Activated T-cell treated with anti-CD3 and anti-CD28 coated beads for 4 hours (primary cell): ENCODE measurements at places on chromosomes 12 and 14.

DNA sequence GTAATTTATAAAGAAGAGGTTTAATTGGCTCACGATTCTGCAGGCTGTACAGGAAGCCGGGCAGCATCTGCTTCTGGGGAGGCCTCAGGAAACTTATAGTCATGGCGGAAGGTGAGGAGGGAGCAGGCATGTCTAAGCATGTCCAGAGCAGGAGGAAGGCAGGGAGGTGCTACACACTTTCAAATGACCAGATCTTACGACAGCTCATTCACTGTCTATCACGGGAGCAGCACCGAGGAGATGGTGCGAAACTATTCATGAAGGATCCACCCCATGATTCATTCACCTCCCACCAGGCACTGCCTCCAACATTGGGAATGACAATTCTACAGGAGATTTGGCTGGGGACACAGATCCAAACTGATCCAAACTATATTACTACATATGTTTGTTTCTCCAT, 10.0 kb downstream of the SFSWAP start:
- DNase-seq = no peak

DNA sequence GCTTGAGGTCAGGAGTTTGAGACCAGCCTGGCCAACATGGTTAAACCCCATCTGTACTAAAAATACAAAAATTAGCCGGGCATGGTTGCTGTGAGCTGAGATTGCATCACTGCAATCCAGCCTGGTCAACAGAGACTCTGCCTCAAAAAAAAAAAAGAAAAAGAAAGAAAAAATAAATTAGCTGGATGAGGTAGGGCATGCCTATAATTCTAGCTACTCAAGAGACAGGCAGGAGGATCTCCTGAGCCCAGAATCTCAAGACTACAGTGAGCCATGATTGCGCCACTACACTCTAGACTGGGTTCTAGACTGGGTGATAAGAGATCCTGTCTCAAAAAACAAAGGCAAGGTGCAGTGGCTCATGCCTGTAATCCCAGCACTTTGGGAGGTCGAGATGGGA, 16.9 kb downstream of the PPP4R3A start:
- no peak for DNase-seq

DNA sequence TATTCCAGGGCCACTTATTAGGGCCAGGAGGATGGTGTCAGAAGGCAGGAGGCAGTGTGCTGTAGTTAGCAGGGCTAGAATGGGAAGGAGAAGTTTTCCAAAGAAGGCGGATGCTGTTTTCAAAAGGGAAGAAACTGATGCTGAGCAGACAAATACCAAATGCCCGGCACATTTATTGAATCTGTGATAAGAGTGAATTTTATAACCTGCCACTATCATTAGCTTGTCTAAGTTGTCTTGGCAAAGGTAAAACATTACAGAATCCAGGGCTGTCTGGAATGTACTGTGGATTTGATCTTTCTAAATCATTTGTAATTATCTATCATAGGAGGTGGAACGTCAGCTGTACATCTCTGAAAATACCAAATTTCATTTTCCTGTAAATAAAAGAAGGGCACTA, 40.8 kb downstream of the NDUFA12 start:
- DNase-seq = no peak

GRCh38 chr12:53208877-53209463, 1.9 kb upstream of the ITGB7 start:
- DNase-seq = no peak

DNA sequence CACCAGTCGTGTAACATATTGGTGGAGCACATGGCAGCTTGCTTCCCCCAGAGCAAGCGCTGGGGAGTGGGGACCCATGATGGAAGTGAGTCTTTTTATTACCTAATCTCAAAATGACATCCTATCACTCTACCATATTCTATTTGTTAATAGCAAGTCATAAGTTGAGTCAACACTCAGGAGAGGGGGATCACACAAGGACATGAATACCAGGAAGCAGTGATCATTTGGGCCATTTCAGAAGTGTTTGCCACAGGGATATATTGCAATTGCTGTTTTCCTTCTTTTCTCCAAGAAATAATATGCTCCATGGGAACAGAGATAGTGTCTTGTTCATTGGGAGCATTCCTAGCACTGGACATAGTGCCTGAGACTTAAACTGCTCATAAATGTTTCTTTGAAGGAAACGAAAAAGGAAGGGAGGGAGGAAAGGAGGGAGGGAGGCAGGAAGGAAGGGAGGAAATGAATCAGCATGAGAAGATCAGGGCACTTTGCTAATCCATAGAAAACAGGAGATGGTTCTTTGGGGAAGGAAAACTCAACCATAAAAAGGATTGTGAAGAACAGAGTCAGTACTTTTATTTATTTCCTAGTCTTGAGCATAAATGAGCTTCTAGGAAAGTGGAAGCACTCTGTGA, 39.2 kb upstream of the EEA1 start:
- DNase-seq = no peak

GRCh38 chr12:122721057-122721545, 4.5 kb upstream of the HCAR3 start:
- no peak for DNase-seq

GRCh38 chr14:50357124-50357523, 39.6 kb downstream of the CDKL1 start:
- DNase-seq = no peak

GRCh38 chr12:54974279-54974678, 10.3 kb downstream of the TESPA1 start:
- DNase-seq = no peak

DNA sequence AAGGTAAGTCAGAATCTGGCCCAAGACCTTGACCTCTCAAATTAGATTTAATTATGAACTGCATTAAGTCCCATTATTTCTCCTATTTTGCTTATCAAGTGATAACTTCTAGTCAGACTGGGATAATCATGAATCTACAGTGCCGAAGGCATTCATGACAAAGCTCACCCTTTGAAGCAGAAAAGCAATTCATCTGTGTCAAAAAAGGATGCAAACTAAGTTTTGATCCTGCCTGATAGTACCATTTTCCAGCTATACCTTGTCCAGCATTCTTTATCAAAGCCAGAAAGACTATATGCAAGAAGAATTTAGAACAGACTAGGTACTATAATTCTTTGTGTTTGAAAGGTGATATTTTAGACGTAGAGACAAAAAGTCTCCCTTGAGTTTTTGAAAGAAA, 268.1 kb downstream of the FBXL14 start:
- DNase-seq = no peak

DNA sequence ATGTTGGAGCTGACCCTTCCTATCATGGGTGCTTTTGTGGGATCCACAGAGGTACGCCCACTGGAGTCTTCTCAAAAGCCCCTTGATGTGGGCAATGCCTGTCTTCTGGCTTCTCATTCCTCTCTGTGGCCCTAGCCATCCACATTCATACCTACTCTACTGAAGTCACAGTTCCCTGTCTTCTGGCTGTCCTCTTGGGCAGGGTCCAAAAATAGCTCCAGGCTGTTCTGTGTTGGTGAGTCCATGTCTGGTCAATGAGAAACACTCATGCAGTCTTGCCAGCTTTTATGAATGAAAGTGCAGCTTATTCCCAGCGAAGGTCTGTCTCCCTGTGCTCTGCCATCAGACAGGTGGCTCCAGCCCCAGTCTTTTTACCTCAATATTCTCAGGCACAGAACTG, 135.9 kb upstream of the MDM1 start:
- DNase-seq = no peak

DNA sequence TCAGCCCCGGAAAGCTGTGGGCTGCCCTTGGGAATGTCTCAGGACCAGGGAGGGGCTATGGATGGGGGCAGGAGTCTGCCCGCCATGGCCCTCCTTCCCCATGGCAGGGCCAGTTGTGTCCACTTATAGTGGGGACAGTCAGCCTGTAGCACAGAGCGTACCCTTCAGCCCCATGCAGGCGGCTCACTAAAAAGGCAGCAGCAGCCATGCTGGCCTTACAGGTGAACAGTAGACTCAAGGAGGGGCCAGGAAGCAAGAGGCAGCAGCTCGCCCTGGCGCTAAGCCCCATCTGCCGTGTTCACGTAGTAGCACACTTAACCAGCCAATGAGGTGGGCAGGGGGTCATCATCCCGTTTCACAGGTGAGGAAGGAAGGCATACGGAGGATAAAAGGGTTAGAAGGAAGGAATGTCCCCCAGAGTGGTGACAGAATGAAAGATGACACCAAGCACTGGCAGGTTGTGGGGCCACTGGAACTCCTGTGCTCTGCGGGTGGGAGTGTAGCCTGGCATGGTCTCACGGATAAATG, 52.7 kb downstream of the FAM222A start:
- DNase-seq = no peak

DNA sequence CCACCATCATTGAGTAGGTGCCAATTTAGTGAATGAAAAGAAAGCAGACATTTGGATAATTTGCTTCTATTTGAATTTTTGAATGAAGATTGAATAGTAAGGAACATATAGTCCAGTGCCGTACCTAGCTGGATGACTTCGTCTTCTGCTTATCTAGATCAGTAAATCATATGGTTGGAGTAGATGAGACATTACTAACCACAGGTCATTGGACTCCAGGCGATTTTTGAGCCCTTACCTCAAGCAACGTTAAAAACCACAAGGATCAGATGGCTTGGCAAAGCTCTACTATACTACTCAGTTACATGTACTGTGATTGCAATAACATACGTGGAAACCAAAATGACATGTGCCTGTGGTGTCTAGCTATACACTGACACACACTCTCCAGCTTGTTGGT, 1.7 kb upstream of the SPATS2 start:
- DNase-seq = no peak

DNA sequence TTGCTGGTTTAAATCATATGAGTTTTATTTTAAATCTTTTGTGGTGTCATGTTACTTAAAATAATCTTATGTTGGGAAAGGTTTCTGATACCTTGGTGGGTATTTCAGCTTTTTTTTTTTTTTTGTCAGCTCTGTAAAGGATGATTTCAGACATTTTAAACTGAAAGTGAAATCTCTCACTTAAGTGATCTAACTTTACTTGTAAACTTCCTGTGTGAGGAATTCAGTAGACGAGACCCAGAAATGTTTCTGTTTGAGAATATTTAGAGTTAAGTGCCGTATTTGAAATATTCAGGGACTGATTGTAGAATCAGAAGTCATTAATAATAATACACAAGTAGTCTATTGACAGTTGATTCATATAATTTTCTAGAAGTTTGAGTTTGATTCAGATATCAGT, 37.8 kb downstream of the PROX2 start:
- DNase-seq = no peak

DNA sequence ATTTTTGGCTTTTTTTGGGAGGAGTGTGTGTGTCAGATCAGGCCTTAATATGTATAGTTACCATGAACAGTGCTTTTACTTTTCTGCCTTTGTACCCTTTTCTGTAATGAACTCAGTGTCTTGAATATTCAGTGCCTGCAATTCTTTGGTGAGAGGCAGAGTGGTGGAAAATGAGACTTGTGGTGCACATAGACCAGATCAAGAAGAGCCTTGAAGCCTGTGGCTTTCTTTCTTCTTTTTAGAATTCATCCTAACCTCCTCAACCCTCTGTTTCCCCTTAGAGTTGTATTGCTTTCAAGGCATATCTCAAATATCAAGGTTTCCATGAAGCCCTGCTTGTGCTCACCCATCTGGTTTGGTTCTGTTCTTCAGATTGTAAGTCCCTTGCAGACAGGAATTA, 2.6 kb downstream of the YLPM1 start:
- no peak for DNase-seq

GRCh38 chr12:80415466-80415865, 28.6 kb upstream of the PTPRQ start:
- DNase-seq = no peak

DNA sequence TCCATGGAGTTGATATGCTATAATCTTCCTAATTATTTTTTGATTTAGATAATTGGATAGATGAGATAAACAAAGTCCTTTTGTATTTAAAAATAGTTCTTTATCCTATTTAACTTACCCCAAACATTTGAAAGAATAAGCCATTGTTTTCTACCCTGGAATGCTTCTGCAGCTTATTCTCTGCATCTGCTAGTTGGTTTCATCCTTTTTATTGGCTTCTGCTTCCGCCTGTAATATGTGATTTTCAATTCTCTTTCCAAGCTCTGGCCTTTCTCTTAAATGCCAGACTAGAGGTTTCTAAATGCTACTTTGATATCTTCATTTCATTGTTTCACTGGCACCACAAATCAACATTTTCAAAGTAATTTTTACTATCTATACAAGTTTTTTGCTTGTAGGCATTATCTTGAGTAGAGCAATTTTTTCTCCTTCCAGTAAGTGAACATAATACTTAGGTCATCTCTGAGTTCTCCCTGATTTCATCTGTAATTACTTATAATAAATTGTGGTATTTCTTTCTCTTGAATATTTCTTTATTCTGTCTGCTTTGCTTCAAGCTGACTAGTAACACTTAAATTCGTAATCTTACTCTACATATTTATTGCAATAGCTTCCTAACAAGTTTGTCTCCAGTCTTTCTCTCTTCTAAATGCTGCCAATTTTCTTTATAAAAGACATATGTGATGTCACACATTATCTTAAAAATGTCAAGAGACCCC, 958.4 kb downstream of the SLC6A15 start:
- no peak for DNase-seq

DNA sequence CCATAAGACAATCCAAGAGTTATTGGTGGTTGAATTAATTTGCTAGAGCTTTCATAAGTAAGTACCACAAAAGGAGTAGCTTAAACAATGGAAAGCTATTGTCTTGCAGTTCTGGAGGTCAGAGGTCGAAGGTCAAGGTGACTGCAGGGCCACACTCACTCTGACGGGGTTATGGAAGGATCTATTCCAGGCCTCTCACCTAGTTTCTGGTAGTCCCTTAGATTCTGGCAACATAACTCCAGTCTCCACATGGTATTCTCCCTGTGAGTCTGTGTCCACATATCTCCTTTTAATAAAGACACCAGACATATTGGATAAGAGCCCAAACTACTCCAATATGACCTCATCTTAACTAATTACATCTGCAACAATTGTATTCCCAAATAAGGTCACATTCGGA, 273.4 kb downstream of the FOXN3 start:
- DNase-seq = no peak

- DNase-seq = no peak
Observed at GRCh38 chr14:58082491-58083098, 69.4 kb downstream of the ARMH4 start.

GRCh38 chr12:115129727-115130126, 445.8 kb upstream of the TBX3 start:
- DNase-seq = no peak

GRCh38 chr12:503111-503761, 43.5 kb downstream of the B4GALNT3 start:
- no peak for DNase-seq

DNA sequence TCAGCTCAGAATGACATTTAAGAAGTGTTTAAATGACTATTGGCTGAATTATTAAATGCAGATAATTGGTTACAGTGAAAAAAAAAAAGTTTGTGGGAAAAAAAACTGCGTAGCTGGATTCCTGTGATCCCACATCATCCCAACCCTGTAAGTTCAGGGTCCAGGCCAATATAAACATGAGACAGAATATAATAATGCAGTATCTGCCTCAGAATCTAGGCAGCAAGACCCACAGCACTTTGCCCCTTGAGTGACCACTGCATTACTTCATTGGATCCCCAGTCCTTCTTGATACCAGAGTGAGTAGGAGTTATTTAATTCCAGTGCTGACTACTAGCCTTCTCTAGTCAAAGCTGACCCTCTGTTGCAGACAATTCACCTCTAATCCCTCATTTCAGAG, 272.6 kb downstream of the CCER1 start:
- no peak for DNase-seq
